ENCODE measurements at places on chromosomes 7 and 10.

DNA sequence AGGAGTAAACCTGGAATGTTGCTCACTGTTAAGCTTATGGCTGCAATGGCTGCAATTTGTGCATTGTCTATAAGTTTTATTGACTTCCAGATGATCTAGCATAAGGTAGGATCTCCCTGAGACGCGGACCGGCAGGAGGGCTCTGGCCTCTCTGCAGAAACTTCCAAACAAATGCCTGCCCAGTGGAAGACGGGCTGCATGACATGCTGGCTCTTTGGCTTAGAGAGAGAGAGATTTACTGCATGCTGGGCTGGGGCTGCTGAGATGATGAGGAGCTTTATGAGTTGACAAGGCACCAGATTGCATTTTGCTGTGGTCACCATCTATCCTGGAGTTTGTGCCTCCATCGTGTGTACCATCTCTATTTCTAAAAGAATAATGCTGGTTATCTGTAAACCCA, 193.2 kb downstream of the GALNT17 start:
- DNase-seq = no peak

GRCh38 chr10:97321804-97322190, 2.7 kb downstream of the FRAT1 start:
- DNase-seq = no peak

DNA sequence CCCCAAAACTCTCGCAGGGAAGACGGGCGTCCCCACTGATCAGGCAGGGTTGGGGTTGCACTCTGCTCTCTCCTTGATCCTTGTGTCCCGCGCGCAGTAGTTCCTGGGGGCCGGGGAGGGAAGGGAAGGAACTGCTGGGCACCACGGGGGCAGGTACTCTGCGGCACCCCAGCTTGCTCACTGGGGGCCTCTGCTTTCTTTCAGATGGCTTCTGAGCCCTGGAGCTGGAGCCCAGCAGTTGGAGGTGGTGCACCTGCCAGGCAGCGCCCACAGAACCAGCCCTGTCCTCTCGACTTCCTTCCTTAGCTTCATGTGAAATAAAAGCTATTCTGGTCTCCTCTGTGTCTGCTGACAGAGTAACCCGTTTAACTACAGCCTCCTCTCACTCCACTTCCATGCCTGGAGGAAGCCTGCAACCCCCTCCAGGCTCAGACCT, 12.2 kb downstream of the PLAC9 start:
- no peak for DNase-seq

DNA sequence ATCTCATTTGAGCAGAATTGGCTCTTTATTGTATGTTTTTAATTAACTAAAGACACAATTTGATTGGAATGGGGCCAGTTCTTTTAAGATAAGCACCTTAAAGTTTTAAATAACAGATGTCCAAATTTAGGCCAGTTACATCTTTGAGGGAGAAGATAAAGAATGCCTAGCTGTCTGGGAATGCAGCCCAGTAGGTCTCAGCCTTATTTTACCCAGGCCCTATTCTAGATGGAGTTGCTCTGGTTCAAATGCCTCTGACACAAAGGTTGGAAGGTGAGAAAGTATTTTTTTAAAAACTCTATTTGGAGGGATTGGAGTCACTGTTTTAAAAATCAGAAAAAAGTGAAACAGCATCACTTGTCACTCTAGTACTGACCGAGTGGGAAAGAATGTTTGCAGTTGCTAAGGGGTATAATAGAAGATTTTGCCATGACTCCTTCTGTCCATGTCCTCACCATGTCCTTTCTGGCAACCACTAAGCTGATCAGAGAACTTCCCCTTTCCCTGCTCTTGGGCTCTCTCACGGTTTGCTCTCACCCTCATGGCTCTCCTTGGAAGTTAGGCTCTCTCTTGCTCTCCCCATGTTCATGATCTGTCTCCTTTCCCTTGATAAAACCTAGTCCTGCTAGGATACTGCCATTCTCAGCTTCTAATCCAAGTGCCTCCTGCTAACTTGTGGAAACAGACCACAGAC, 238.2 kb upstream of the AGK start:
- no peak for DNase-seq

GRCh38 chr7:32761451-32762205, 129.9 kb downstream of the KBTBD2 start:
- DNase-seq = no peak

DNA sequence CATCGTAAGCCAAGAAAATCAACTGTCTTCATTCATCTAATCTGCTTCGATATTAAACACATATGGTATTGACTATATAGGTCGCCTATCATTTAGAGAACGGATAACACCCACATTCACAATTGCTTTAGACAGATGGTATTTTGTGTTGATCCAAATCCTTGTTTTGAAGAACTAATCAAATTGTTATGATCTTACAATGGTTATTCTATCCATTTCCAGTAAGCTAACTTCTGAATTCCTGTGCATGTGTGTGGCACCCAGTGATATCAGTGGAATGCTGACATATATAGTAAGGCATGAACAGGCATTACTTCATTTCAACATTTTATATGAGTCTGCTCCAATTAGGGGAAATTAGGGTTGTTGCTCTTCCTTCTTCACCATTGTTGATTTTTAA, 98.8 kb downstream of the SEMA3E start:
- DNase-seq = peak; percentile 70

- peak; percentile 70 for DNase-seq
Observed at GRCh38 chr7:111210996-111211395, 120.1 kb downstream of the LRRN3 start.

GRCh38 chr10:43070121-43071085, 6.5 kb upstream of the RET start:
- no peak for DNase-seq

DNA sequence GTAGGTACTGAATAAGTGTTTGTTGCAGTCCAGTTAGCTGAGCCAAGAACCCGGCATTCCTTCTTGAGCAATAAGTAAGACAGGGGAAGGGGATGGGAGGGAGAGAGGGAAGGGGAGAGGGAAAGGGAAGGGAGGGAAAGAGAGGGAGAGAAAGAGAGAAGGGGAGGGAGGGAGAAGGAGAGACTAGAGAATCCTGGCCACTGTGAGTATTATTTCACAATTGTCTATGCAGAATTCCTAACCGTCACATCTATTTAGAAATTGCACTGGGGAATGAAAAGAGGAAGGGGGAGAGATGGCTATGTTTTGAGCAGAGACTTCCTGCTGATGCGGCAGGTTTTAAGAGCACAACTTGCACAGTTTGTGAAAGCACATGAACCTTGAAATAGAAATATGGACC, 251.4 kb upstream of the ZMIZ1 start:
- no peak for DNase-seq

GRCh38 chr10:96287392-96288105, 16.2 kb upstream of the BLNK start:
- DNase-seq = no peak

- DNase-seq = no peak
Observed at GRCh38 chr7:29953726-29954347, 35.8 kb downstream of the SCRN1 start.

GRCh38 chr7:5838761-5839500, 41.7 kb upstream of the OCM start:
- no peak for DNase-seq

GRCh38 chr10:119543814-119544642, 1.5 kb upstream of the RGS10 start:
- peak; percentile 65 for DNase-seq

Measured in foreskin fibroblast (primary cell).